ENCODE measurements at places on chromosomes 16 and 17.

DNA sequence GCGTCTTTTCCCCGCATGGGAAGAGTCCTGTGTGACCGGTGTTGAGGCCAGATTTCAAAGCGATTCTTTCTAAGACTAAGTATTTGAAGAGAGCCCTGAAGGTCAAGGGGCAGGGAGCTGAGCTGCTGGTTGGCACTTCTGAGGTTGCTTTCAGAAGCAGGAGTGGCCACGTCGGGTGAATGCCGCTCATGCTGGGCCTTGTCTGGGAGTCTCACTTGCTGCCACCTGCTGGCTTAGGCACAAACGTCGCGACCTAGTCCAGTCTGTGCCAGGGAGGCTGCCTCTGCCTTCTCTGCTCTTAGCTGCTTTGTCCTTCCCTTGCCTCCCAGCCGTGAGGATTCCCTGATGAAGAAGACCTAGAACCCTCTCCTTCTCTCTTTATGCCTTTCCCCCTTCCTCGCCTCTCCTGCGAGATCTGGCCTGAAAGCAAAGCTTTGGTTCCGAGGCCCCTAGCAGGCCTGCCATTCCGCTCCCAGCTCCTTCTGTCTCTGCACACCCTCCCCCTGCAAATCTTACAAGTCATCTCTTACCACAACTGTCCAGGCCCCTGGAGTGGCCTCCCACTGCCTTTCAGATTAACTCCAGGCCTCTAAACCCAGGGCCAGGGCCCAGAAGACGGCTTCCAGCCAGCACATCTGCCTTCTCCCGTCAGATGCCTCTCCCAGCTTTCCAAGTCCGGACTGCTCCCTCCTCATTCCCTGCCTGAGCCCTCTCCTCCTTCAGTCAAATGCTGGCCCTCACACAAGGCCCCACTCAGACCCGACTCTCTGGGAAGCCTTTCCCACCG, 11.4 kb downstream of the CTNS start:
- DNase-seq = peak; percentile 7

- DNase-seq = peak; percentile 68
Measured at GRCh38 chr17:8300627-8301242, 5.5 kb upstream of the SLC25A35 start.

- no peak for DNase-seq
Measured at GRCh38 chr17:30580916-30581315, 103.7 kb downstream of the GOSR1 start.

GRCh38 chr17:74413491-74413890, 18.4 kb upstream of the GPRC5C start:
- no peak for DNase-seq

- no peak for DNase-seq
Measured at GRCh38 chr17:77704048-77704815, 254.3 kb upstream of the TNRC6C start.

DNA sequence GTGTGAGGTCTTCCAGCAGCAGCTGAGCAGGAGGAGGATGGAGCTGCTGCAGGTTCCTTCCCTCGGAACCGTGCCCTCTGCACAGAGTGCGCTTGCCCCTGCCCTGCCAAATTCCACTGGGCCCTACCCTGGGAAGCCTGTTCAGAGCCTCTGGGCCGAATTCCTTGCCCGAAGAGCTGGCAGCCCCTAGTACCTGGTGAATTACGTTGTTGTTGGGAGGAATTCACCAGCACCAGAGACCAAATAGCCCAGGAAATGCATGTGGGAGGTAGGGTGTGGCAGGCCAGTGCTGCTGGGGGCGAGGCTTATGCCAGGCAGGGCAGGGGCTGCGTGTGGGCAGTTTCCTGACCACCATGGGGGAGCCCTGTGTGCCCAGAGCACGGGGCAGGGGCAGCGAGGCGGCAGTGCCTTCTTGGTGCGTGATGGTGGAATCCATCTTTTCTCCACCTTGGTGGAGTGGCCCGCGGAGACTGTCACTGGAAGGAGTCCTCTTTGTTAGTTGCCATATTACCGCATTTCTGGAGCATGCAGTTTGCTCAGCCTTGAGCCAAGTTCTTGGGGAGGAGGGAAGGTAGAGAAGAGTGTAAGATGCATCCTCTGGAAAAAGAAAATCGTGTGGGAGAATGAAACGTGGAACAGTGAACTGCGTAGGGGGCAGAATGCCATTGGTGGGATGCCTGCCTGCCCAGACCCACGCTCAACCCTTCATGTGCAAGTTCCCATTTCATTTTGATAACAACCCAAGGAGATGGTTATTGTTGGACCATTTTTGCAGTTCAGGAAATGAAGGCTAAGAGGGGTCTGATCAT, 2.3 kb downstream of the MRC2 start:
- no peak for DNase-seq

- DNase-seq = no peak
Measured at GRCh38 chr17:54771409-54771915, 129.2 kb upstream of the TOM1L1 start.

GRCh38 chr17:42659079-42659931, at the start of gene TUBG2:
TUBG2 (plus strand) TSS chr17:42659284; CDS start chr17:42659504, 220 bp downstream.
- peak; percentile 52 for DNase-seq

DNA sequence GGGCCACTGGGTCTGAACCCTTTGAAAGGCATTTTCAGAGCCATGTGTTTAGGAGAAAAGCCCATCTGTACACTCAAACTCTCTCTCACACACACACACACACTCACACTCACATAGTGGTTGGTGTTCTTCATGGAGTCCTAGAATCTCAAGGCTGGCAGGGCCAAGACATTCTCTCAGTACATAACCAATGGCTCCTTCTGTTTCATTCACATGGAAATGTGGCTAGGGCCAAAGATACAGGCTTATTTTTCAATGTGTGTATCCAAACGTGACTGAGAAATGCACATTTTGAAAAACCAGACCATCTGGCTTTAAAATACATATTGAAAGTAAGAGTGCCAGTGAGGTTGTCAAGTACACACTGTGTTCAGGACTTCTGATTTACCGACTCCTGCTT, 59.0 kb upstream of the SALL1 start:
- no peak for DNase-seq

- DNase-seq = no peak
Measured at GRCh38 chr17:51004249-51004648, 116.4 kb downstream of the SPAG9 start.

DNA sequence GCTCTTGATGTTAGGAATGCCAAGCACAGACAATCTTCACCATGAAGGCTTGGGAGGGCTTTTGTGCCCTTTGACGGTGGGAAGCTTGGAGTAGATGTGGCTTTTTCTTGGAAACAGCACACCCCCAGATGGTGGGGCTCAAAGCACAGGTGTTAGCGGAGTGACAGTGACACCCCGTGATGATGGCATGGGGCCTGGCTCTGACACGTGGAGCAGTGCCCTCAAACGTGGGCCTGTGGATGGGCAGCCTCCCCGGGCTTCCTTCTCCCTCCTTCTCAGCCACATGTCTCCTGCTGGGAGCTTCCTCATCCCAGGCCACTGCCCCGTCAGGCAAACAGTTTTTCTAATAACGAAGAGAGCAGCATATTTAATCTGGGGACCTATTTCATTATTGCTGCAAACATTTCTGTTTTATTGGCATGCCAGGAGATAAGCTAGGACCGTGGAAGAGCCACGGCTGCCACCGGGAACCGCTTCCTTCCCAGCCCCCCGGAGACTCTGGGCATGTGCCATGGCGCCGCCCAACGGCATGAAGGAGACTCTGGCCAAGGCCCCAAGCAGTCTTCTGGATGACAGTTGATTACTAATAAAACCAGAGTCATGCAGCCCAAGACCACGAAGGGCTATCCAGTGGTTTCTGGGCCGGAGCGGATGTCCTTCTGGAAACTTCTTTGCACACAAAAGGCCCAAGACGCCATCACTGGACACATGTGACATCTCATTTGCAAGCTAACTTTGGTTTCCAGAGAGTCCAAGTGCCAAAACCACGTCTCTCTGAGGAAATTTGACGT, 280.3 kb upstream of the FOXF1 start:
- no peak for DNase-seq

- no peak for DNase-seq
Measured at GRCh38 chr16:51825779-51826178, 674.7 kb upstream of the SALL1 start.

GRCh38 chr17:45316434-45317110, at the start of gene MAP3K14:
MAP3K14 (minus strand) TSS chr17:45317020; CDS start chr17:45290745, 26,275 bp downstream.
- DNase-seq = peak; percentile 62

GRCh38 chr17:81090361-81091136, 55.6 kb downstream of the BAIAP2 start:
- DNase-seq = peak; percentile 28

GRCh38 chr16:58318391-58318790, 23.6 kb upstream of the PRSS54 start:
- DNase-seq = no peak

GRCh38 chr17:57412520-57413096, 156.3 kb downstream of the MSI2 start:
- no peak for DNase-seq
